ENCODE measurements at places on chromosomes 11 and 22.

GRCh38 chr11:85627998-85628770, at the start of gene TMEM126B:
Gene TMEM126B (plus strand): TSS chr11:85628593. CDS start chr11:85628608, 15 bp downstream.
- peak; percentile 97 for DNase-seq

DNA sequence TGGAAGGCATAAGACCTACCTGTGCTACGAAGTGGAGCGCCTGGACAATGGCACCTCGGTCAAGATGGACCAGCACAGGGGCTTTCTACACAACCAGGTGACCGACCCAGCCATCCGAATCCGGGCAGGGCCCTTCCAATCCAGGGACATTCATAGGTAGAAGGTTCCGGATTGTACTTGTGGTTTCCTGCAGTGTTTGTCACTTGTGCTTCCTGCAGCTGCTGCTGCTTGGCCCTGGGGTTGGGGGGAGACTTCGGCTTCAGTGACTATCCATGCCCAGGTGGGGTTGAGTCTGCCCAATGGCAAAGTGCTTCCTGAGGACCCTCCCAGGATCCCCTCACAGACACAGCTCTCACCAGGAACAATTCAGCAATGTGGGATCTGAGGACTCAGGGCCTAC, 2.2 kb downstream of the APOBEC3A start:
- DNase-seq: no peak

GRCh38 chr11:134041791-134042696, 26.8 kb upstream of the JAM3 start:
- no peak for DNase-seq

- DNase-seq: no peak
Measured at GRCh38 chr11:1852271-1852876, 510 bp upstream of the LSP1 start.

DNA sequence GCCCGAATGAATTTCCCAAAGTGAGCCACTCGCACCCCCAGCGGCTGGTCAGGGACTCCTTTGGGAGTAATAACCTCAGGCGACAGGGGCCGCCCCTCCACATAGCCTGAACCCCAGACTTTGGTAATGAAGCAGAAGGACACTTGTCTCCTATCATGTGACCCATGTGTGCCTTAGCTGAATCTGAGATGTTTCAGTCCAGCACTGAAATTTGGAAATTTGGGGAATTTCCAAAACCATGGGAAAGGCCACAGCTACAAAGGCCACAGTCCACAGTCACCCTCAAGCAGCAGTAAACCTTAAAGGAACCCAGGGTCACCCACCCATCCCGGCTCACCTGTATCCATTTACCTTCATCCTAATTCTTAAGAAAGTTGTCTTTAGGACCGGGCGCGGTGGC, 51.4 kb upstream of the FADD start:
- DNase-seq: no peak

Measured in hindlimb muscle (tissue), 1 donor.